Sigmoid colon (tissue), 7 donors: ENCODE measurements at places on chromosomes 7 and 10. TPM values are rescaled to one million over a fixed set of nuclear protein-coding genes. Genes with fewer than 3 reads are reported as not detected.
A peak's percentile ranks its signal among the peaks of the same experiment; 100 is the strongest.

RTKN2 gene
- not detected for total RNA-seq

CDK14 gene
- 19.3 TPM for total RNA-seq

MAD1L1 gene
- 12.1 TPM for total RNA-seq

EGR2 gene
- total RNA-seq, result 1.8 TPM

DNA sequence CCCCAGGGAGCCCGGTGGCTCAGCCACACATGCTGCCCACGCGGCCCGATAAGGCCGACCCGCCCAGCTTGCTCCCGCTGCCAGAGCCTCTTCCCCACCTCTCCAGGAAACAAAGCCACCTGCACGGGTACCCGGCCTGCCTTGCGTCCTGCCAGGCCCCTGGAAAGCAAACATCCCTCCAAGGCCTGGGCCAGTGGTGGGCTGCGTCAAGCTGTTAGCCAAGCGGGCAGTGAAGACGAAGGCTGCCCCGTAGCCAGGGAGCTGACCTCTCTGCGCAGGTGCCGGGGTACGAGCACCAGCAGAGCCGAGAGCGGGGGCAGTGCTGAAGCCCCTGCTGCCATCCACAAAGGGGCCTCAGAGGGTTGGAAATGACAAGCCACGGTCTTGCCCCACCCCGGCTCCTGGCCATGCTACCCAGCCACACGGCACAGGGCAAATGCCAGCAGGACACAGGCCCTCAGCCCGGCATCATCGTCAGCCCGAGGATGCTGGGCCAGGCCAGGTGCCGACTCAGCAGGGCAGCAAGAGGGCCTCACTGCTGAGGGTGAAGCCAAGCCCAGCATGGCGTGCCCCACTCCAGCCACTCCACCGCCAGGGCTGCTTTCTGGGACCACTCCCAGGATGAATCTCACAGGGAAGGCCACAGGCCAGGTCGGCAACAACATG is 140.0 kb downstream of the PTPRN2 start:
- no peaks in the 10 kb centered on the region for H3K27me3 ChIP-seq
- no peak for DNase-seq
- H3K36me3 ChIP-seq, result no peaks in the 10 kb centered on the region
- H3K4me3 ChIP-seq, result no peak overlapping the region
- no peak overlapping the region for H3K27ac ChIP-seq

DNA sequence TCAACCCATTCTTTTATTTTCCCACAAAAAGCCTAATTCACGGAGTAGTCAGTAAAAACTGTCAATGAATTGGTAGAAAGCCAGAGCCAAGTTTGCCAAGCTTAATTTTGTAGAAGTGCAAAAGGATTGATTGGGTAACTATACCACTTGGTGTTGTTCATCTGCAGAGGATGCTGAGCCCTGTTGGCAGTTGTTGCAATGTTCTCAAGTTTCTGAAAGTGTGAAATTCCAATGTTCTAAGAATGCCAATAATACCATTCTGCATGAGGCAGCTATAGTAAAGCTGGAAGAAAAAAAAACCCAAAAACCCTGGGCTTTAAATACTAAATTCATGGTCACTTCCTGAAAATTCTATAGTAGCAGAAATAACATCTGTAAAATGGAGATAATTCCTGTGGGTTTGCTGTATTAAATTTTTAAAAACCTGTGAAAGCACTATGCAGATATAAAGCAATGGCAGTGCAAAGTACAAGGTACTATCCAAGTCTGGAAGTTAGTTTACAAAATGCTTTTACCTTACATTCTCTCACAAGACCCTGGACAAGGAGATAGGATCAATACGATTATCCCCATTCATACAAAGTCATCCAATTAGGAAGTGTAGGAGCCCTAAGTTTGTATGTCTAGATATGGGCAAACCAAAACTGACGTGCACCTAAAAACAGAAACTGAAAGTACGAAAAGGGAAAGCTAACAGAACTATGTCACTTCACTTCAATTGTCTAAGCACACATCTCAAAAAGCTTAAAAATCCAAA is 6.0 kb upstream of the PON1 start:
- H3K4me1 ChIP-seq, result no peaks in the 10 kb centered on the region
- no peaks in the 10 kb centered on the region for H3K36me3 ChIP-seq
- DNase-seq, result no peak
- peak overlapping the region; percentile 21 for H3K4me3 ChIP-seq
- H3K27ac ChIP-seq, result no peak overlapping the region

DNA sequence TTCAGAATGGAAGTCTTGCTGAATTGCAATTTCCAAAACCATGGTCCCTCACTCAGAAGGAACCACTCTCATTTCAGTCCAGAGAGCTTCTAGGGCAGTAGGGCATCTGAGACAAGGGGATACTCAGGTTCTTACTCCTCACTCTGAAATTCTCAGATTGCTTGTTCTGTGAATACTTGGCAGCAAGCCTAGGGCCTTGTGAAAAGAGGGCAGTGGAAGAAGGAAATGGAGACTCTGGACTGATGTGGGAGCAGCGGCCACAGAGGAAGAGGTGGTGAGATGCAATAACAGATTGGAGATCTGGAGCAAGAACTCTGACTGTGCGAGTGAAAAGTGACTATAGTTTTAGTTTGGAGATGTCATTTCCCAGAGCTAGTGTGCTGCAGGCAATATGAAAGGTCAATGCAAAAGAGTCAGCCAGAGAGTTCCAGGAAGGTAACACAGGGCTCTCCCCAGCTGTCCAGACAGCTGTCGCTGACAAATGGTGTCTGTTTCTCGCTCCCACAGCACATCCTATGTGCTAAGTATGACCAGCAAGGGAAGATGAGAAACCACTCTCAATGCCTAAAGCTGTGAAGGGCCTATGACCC is 291.6 kb upstream of the KIAA1217 start:
- H3K27me3 ChIP-seq, result no peaks in the 10 kb centered on the region
- H3K36me3 ChIP-seq, result no peaks in the 10 kb centered on the region
- no peak overlapping the region for H3K4me3 ChIP-seq
- no peaks in the 10 kb centered on the region for H3K4me1 ChIP-seq
- no peak for DNase-seq

DNA sequence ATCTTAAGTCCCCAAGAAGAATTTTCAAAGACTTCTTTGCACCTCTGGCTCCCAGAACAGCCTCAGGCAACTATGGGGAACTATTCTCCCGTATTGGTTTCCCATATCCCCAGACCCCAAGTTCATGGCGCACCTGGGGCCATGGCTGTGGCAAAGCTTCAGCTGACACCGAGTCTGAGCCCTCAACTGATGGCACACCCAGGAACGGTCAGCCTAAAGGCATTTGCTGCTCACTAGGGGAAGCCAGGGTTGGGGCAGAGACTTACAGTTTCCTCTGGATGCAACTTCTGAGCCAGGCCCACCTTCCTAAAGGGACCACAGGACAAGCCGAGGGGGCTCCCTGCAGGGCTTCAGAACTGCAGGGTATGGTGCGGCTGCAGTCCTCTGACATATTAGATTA is 13.7 kb upstream of the CPA1 start:
- no peaks in the 10 kb centered on the region for H3K36me3 ChIP-seq
- H3K4me1 ChIP-seq, result no peaks in the 10 kb centered on the region
- no peak overlapping the region for H3K4me3 ChIP-seq
- H3K27ac ChIP-seq, result no peak overlapping the region

GRCh38 chr7:45573661-45574415 is at the start of gene ADCY1:
ADCY1 (plus strand) TSS chr7:45574368; CDS start chr7:45574544, 176 bp downstream.
- H3K27me3 ChIP-seq, result peaks cover 13% of the 10 kb centered on the region
- no peak for DNase-seq
- no peaks in the 10 kb centered on the region for H3K36me3 ChIP-seq
- H3K27ac ChIP-seq, result no peak within 1 kb of the TSS
- H3K4me1 ChIP-seq, result no peaks in the 10 kb centered on the region

- no peaks in the 10 kb centered on the region for H3K36me3 ChIP-seq
- H3K27ac ChIP-seq, result no peak overlapping the region
- no peak overlapping the region for H3K4me3 ChIP-seq
- no peaks in the 10 kb centered on the region for H3K27me3 ChIP-seq
These were observed 29.3 kb upstream of the MAT1A start for GRCh38 chr10:80318742-80319141.

DNA sequence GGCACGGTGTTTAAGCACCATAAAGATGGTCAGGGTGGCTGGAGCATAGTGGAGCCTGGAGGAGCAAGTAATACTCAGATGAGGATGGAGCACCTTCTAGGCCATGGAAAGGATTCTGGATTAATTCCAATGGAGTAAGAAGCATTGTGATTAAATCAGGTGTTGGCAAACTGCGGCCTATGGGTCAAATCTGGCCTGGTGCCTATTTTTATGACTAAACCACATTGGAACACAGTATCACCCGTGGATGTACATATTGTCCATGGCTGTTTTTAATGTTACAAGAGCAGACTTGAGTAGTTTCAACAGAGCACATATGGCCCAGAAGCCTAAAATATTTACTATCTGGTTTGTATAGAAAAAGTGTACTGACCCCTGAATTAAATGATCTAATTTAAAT is 49.9 kb upstream of the TMEM248 start:
- no peak for DNase-seq
- H3K36me3 ChIP-seq, result no peaks in the 10 kb centered on the region
- no peak overlapping the region for H3K4me3 ChIP-seq
- no peaks in the 10 kb centered on the region for H3K27me3 ChIP-seq

DNA sequence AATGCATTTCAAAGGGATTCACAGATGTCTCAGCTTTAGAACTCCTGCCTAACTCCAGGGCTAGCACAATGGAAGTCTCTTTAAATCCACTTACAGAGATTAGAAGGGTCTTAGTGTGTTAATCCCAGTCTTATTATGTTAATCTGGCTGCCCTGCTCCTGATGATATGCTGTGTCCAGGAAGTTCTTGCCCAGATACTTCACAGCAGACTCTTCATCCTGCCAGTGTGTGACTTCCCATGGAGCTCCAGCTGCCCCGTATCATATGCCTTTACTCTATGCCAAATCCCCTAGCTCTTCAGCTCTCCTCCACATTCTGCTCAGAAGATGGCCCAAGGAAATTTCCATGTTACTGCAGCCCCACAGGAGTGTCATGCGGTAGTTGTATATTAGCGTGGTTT is 533.8 kb downstream of the GALNT17 start:
- H3K4me1 ChIP-seq, result no peaks in the 10 kb centered on the region
- H3K27ac ChIP-seq, result no peak overlapping the region
- no peaks in the 10 kb centered on the region for H3K27me3 ChIP-seq
- no peaks in the 10 kb centered on the region for H3K36me3 ChIP-seq

DNA sequence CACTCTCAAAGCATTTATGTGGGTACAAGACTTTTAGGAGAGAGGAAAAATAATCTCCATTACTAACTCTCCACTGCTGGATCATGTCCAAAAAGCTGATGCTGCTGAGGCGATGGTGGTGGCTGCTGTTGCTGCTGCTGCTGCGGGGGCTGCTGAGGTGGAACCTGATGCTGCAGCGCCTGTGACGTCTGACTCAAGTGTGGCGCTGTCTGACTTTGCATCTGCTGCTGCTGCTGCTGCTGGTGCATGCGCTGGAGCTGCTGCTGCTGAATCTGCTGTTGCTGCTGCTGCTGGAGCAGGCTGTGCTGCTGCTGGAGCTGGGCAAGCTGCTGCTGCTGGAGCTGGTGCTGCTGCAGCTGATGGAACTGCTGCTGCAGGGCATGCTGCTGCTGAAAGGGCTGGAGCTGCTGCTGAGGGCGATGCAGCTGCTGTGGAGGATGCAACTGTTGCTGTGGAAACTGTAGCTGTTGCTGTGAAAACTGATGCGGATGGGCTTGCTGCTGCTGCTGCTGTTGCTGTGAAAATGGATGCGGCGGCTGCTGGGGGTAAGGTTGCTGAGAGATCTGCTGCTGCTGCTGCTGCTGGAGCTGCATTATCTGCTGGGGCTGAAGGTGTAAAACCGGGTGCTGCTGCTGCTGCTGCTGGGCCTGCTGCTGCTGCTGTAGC is 34.5 kb downstream of the PAXIP1 start:
- no peak overlapping the region for H3K27ac ChIP-seq
- H3K4me1 ChIP-seq, result no peaks in the 10 kb centered on the region
- no peaks in the 10 kb centered on the region for H3K27me3 ChIP-seq
- DNase-seq, result no peak
